ENCODE measurements at places on chromosomes 12 and 14.

GRCh38 chr14:63848890-63849289, 3.9 kb upstream of the SYNE2 start:
- DNase-seq = no peak
- no peak overlapping the region for H3K27ac ChIP-seq
- H3K27me3 ChIP-seq = no peaks in the 10 kb centered on the region

GRCh38 chr12:115035535-115036107, 351.6 kb upstream of the TBX3 start:
- no peaks in the 10 kb centered on the region for H3K36me3 ChIP-seq
- peaks cover 2% of the 10 kb centered on the region for H3K27me3 ChIP-seq
- no peaks in the 10 kb centered on the region for H3K4me1 ChIP-seq
- no peak for DNase-seq

- no peaks in the 10 kb centered on the region for H3K36me3 ChIP-seq
- H3K27me3 ChIP-seq = no peaks in the 10 kb centered on the region
- no peak for DNase-seq
Observed at GRCh38 chr12:10158406-10158805, 13.5 kb downstream of the OLR1 start.

DNA sequence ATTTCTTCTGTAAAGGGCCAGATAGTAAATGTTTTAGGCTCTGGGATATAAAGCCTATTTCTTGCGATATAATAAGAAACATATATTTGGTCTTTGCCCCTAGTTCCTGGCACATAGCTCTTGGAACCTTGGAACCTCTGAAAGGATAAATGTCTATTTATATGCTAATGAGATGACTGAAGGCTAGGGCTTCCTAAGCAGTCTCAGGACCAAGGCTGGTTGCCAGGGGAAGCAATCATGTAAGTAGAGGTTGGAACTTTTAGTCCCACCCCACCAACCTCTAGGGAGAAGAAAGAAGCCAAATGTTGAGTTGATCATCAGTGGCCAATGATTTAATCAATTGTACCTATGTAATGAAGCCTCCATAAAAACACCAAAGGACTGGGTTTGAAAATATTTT, 26.6 kb upstream of the NFYB start:
- no peak overlapping the region for H3K27ac ChIP-seq
- peaks cover 9% of the 10 kb centered on the region for H3K27me3 ChIP-seq
- H3K4me1 ChIP-seq = no peaks in the 10 kb centered on the region
- H3K36me3 ChIP-seq = no peaks in the 10 kb centered on the region

DNA sequence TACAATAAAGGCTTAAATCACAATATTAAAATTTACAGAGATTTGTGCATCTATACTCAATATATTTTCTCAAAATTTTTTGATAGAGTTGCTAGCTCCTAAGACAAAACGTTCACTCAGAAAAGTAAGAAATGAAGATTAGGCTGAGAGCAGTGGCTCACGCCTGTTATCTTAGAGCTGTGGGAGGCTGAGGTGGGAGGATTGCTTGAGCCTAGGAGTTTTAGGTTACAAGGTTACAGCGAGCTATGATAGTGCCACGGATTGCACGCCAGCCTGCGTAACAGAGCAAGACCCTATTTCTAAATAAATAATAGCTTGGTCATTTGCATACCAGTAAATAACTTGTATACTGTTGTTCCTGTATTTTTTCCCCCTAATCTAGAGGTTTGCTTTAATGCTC, 35.0 kb upstream of the CFL2 start:
- no peaks in the 10 kb centered on the region for H3K4me1 ChIP-seq
- H3K27me3 ChIP-seq = no peaks in the 10 kb centered on the region
- no peak for DNase-seq
- H3K4me3 ChIP-seq = no peak overlapping the region
- no peak overlapping the region for H3K27ac ChIP-seq
